ENCODE measurements at places on chromosomes 3 and 15. TPM values are rescaled to one million over a fixed set of nuclear protein-coding genes. Genes with fewer than 3 reads are reported as not detected.

Gene CSPG4
- total RNA-seq = 0.06 TPM

Gene GUCA1C
- total RNA-seq = not detected

GRCh38 chr3:189235214-189235613 lies 63.4 kb downstream of the TPRG1 start:
- no peak for DNase-seq

Gene PIK3CB
- 30.7 TPM for total RNA-seq

DNA sequence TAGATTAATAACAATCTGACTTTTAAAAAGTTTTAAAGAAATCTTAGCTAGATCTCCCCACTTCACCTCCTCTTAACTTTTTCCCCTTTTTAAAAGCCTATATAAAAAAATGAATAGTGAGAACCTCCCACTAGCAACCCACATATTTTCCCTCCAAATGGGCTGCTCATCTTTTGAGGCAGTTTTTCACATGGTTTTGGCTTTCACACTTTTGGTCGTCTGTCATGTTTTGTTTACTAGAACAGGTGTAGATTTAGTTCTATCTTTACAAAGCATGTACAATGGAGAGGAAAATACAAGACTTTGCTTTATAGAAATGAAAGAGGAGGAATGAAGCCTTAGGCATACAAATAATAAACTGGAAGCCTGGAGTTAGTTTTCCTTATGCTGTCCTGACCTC lies 126.7 kb upstream of the EOMES start:
- DNase-seq = no peak

Gene CCK
- total RNA-seq = not detected
